ENCODE measurements at places on chromosomes 5 and 9. TPM values are rescaled to one million over a fixed set of nuclear protein-coding genes. Genes with fewer than 3 reads are reported as not detected.

GRCh38 chr9:5800969-5801738 is 31.8 kb downstream of the ERMP1 start:
- no peak for DNase-seq

Gene NMUR2
- total RNA-seq = not detected

Gene OBP2B
- total RNA-seq = not detected

Gene TIMD4
- total RNA-seq = 7.6 TPM

Gene ERCC8
- 9.0 TPM for total RNA-seq

Gene LCN9
- total RNA-seq = not detected

- DNase-seq = no peak
These were observed 3.0 kb downstream of the ECSCR start for GRCh38 chr5:139459451-139459934.

DNA sequence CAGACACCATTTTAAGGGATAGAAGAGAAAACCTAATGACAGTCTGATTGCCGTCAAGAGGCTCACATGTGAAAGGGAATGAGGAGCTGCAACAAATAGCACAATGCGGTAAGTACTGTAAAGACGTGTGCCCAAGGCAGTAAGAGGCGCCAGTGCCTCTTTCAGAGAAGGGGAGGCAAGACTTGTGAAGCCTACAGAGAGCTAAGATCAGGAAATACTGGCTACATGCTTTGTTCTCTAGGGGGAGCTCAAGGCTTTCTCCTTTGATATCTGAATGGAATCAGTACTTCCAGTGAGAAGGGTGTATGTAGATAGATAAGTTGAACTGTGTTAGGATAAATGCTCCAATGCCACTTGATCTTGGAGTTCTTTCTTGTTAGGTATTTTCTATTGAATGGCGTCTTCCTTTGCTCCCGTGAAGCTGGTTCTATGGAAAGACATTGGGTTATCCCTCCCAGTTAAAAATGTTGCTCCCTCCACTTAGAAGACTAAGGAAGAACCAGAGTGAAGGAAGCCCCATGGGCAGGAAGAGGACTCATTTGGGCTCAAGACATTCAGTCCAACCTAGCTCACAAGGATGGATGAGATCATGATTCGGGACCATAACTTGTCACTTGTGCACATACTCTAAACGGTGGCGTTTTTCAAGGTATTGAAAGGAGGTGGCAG is 23.5 kb upstream of the ALDOB start:
- peak; percentile 30 for DNase-seq

DNA sequence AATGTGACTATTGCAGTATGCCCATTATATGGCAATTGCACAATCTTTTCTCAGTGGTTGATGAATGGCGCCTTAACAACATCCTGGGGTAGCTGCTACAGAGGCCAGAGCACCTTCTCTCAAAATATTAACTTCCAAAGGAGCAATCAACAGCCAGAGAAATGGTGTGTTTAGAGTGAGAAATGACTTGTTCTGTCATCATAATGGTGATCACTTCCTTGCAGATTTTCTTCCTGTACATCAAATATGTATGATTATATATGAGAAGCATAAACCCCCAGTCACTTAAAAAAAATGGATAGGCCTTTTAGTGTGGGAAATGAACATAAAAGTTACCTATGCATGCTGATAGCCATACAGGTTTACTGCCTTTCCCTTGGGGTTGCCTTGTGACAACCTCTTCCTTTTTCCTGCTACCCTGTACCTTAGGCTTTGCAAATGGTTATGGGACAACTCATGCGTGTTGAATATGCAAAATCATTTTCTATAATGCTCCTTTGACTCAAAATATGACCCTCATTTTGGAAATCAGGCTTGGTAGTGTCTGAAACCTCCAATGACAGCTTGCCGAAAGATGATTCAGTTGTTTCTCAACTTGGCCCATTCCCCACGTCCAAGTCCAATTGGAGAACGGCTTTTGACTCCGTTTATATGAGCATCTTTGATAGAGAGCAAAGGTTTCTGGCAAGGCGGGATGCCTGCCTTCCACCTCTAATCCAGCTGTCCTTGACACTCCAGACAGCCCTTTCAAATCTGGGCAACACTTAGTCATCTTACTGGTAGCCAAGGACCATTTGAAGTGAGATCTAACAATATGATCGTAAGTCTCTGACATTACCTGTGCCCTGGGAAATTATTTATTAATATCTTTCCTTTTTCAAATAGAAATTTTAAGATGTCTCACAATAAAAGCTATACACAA is 69.3 kb downstream of the SLC1A1 start:
- no peak for DNase-seq

Gene CTSV
- not detected for total RNA-seq

DNA sequence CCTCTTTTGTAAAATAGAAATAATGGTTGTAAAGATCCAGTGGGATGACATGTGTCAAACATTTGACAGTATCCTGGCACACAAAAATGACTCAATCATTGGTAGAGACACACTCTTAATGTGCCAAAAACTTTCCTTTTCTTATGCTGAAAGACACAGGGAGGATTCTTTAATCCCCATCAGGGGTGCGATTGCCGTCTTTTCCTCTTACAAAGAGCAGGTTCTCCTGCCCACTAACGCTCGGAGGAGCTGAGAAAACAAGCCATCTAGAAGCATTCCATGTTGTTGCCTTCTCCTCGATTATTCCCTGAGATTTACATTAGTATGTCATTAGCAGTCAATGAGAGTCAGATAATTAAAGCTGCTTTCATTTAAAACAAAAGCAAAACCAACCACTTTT is 342.6 kb upstream of the CCNH start:
- DNase-seq = no peak

Gene CAVIN4
- total RNA-seq = 0.19 TPM

Gene PHYHD1
- total RNA-seq = 1.7 TPM

Gene GPR150
- total RNA-seq = 2.4 TPM

- no peak for DNase-seq
These were observed 330.3 kb upstream of the IRX1 start for GRCh38 chr5:3265131-3265885.

Gene PCDHB4
- total RNA-seq = not detected

DNA sequence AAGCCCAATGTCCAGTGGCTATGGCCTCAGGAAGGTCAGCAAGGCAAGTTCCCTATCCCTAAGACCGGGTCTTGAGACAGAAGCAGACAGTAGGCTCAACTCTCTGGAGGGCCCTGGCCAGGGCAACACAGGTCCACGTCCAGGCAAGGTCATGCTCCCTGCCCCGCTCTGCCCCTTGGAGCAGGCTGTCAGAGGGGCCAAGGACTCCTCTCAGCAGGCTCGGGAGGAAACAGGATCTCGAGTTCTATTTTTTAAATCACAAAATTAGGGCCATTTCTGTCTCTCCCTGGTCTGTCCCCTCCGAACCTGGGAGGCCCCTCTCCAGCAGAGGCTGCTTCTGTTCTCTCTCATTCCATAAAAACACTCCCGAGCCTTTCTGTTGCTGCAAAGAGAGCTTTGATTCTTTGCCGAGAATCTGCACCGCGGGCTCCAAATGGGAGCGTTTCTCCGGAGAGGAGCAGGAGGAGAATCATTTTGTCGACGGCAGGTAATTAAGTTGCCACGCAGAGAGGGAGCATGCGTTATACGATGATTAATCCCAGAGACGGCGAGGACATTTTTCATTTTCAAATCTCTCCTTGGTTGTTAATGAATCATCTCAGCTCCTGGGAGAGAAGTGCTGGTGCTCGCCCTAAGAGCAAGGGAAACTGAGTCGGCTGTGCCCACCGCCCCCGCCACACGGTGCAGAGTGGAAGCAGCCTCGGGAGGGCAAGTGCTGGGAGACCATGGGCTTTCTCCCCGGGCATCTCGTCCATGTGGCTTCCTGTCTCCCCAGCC is 24.5 kb upstream of the FCN1 start:
- DNase-seq = no peak

DNA sequence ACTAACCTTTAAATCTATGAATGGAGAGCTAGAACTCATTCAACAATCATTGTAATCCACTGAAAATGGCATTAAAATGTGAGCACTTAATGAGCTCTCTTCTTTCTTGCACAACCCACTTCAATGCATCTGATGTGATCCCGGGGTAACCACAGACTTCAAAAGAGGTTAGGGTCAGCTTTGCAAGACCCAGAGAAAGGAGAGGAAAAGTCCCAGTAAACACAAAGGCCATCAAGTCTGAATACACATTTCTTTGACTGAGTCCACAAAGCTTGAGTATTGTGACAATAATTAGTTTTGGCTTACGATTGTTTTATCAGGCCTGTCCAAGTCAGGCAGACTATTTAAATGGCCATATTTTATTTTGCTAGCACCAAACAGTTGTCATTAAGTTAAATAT is 148.8 kb upstream of the ZNF608 start:
- no peak for DNase-seq

Gene PCDHB6
- total RNA-seq = not detected

- no peak for DNase-seq
These were observed 9.7 kb upstream of the SLC6A18 start for GRCh38 chr5:1215320-1216096.

- no peak for DNase-seq
These were observed 235.7 kb downstream of the FBXL17 start for GRCh38 chr5:108146222-108146621.

- DNase-seq = no peak
These were observed 147.9 kb upstream of the TBCA start for GRCh38 chr5:77924081-77924480.

DNA sequence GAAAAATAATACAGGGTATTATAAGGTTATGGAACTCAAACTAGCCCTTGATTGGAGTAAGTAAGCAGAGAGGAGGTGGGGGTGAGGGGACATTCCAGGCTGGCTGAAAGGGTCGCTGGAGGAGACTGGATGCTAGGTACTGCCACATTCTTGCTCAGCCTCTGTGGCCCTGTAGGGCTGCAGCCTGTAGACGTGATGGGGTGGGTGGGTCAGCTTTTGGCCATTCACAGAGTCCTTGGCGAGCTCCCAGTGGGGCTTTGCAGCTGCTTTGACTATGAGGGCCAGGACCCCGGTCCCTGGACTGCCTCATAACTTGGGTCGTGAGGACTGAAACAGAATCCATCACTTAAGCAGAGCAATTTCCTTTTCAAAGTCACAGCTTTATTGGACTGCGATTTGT is 4.2 kb upstream of the GDNF start:
- no peak for DNase-seq

DNA sequence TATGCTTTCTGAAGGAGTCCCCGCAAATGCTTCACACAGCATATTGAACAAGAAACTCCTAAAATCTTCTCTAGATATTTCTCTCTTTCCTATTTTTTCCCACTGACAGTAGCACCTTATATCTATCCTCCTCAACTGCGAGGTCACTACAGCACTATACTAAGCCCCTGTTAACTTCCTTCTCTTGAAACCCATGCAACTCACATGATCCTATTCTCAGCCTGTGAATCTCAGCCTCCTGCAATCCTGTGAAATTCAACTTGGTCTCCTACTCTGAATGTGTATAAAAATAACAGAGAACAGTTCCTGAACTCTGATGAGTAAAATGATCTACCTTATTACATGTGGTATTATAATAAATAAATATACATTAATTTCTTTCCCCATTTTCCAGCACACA is 6.1 kb upstream of the PLGRKT start:
- DNase-seq = no peak

DNA sequence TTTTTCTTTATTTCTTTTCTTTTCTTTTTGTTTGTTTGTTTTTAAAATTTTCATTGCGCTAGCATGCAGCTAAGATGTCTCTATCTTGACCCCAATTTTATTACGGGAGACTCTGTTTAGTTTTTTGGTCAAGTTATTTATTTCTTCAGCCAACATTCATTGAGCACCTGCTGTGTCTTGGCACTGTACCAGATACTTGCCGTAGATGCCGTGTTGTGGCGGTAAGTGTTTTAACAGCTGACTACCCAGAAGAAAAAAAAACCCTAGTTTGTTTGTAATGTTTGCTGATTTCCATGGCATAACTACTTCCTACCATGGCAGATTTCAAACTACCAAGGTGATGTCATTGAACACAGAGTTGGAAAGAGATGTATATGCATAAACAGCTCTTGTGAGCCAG is 65.0 kb downstream of the UGCG start:
- no peak for DNase-seq

- no peak for DNase-seq
These were observed 14.3 kb downstream of the GPX3 start for GRCh38 chr5:151034422-151035379.

DNA sequence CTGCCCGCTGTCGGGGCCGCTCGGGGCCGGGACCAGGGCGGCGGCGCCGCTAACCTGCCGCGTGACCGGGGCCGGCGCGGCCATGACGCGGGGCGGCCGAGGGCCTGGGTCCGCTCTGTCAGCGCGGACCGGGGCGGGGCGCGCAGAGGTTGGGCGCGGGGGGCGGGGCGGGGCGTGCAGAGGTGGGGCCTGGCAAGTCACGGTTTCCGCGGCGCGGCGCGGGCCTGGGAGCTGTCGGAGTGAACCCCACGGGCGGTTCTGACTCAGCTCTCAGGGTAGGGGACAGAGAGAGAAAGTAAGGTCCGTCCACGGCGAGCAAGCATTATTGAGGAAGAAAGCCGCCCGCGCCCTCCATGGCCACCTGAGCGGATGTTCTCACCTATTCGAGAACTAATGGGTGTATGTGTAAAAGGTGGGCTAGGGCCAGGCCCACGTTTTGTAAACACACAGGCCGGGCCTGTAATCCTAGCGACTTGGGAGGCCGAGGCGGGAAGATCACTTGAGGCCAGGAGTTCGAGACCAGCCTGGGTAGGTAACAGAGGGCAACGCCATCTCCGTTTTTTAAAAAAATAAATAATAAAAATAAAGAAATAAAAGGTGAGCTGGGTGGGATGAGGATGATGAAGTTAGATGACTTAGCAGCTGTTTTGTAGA is at the start of gene PRXL2C:
Gene PRXL2C, minus strand, starts transcription at position 120 of the 654 bp plus-strand sequence. Its CDS starts 36 bp downstream, at position 84.
- peak; percentile 78 for DNase-seq

- DNase-seq = no peak
These were observed 23.8 kb upstream of the CPEB4 start for GRCh38 chr5:173864126-173865050.

GRCh38 chr5:138504799-138505198 is 38.2 kb downstream of the ETF1 start:
- DNase-seq = no peak

- DNase-seq = no peak
These were observed 38.0 kb downstream of the TGFBI start for GRCh38 chr5:136066661-136067271.

GRCh38 chr9:84296146-84296843 is 44.3 kb downstream of the SLC28A3 start:
- DNase-seq = peak; percentile 15

- DNase-seq = no peak
These were observed 10.1 kb downstream of the CAMK2A start for GRCh38 chr5:150279330-150280020.

DNA sequence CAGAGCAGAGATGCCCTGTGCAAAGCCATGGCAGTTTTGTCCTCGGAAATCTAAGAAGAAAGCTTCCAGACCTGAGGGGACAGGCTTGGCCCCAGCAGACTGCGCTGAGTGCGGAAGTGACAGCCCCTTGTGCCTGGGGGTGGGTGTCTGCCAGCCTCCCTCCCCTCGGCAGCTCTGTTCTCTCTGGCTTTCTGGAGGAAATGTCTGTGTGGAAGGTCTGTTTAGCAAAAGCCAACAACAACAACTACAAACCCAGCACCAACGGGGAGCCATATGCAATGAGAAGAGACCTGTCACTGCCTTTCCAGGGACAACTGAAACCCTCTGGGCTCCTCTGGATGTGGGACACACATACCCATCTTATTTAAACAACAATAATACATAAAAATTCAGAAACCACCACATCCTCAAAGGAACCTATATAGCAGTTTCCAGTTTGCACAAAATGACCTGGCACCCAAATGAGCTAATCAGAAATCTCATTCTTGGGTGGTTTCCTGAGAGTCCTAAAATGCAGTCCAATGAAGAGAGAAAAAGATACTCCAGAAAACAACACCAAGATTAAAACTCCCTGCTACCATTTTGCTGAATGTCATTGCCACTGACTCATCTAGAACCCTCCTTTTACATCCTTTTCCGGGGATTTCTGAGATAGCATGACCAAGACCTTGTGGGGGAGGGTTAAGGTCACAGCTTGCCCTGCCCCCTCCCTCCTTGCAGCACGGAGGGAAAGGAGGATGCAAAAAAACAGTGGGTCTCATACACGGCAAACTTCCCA is 97.7 kb downstream of the AK8 start:
- no peak for DNase-seq
